ENCODE measurements at places on chromosomes 3 and 15.

GRCh38 chr3:149018247-149018646 lies 26.9 kb downstream of the GYG1 start:
- no peak for DNase-seq

DNA sequence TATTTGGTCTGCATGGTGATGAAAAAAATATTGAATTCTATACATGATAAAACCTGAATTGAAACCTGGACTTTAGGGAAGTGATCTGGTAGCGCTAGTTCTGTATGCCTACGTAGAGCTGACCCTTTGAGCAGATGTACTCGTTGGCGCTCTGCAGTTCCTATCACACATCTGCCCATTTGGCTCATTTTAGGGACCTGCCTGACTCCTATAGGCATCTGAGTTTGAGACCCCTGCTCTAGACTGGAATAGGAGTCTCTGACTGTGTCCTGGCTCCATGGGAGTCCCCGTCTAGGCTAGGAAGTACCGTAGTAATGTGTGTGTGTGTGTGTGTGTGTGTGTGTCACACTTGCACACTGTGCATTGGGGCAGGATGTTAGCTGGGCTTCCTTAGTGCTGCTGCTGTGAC lies 21.2 kb downstream of the STARD5 start:
- DNase-seq = no peak

- no peak for DNase-seq
Observed at GRCh38 chr3:160450846-160451245, 1.3 kb upstream of the TRIM59 start.

DNA sequence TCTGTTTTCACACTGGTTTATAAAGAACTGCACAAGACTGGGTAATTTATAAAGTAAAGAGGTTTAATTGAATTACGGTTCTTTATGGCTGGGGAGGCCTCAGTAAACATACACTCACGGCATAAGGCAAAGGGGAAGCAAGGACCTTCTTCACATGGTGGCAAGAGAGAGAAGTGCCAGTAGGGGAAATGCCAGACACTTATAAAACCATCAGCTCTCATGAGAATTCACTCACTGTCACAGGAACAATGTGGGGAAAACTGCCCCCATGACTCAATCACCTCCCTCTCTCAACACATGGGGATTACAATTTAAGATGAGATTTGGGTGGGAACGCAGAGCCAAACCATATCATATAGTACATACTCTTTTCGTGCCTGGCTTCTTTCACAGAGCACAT lies 42.4 kb downstream of the MAP2K1 start:
- no peak for DNase-seq

GRCh38 chr15:58318517-58318916 lies 113.3 kb upstream of the LIPC start:
- no peak for DNase-seq

GRCh38 chr3:51819709-51820406 lies 40.8 kb upstream of the IQCF6 start:
- no peak for DNase-seq

- DNase-seq = no peak
Observed at GRCh38 chr3:47476644-47477199, 981 bp upstream of the SCAP start.

DNA sequence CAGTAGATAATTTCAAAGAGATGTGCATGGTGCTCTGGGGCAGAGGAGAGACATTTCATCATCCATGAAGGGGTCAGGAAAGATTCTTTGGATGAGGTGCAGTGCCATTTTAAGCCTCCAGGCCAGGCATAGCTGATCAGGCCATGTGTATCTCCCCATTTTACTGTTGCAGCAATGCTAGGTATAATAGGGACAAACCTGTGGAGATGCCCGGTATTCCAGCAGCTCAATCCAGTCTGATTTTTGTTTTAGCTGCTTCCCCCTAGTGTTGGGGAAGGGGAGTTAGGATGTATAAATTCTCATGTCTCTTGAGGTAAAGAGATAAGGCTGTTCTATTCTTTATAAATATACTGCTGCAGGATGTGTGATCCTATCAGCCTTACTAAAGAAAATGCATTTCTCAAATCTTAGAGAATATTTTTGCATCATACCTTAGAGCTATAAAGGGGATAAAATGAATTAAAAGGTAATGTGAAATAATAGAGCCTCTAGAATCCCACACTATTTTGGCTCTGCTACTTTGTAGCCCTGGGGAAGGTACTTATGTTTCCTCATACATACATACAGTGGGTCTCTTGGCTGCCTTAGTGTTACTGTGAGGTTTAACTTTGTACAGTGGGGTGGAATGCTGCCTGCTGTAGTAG lies 5.2 kb downstream of the CDV3 start:
- DNase-seq = no peak
